ENCODE measurements at places on chromosomes 11 and 22.
A peak's percentile ranks its signal among the peaks of the same experiment; 100 is the strongest.

DNA sequence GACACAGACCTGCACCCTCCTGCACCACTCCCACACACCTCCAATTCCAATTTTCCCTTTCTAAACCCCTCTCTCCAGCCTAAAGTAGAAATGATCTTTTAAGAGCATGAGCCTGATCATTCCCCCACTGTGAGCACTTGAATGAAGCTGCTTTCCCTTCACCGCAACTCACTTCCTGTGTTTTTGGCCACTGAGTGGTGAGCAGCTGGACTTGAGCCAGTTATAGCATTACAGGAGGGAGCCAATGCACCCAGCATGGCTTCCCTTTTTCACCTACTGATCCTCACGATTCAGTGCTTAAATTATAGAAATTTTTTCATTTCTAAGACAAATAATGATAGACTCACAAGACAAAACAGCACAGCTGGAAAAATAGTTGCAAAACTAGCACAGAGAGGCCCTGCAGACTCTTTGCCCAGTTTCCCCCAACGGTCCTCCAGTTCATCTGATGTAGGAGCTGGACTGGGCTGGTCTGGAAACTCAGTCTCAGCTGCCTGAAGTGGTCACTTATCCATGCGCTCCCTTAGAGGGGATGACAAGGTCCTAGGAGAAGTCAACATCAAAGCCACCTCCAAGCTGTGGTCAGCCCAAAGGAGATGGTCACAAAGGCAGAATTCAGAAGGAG is 9.7 kb upstream of the APOL4 start:
- no peak for ATAC-seq

DNA sequence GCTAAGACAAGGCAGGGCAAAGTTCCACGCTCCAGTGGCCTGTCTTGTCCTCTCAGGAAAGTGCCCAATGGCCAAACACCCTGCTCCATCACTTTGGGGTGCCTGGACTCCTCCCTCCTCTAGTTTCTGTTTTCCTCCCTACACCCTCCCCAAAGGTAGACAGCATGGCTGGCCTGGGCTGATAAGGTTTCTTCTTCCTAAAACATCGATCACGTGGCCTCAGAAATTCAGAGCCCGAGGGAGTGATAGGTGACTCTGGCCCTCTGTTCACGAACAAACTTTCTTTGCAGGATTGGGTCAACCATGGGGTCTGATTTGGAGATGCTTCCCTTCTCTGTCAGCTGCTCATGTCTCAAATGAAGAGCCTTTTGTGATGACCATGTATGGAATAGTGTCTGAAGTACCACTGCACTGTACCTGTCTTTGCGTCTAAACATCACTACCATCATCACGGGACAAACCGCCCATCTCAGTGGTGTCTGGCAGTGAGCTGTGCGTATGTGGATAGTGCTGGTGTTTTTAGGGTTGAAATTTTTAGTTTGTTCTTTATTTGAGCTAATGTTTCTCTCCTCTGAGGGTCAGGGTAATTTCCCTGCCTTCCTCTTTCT is 6.1 kb downstream of the MICAL2 start:
- ATAC-seq, result no peak

DNA sequence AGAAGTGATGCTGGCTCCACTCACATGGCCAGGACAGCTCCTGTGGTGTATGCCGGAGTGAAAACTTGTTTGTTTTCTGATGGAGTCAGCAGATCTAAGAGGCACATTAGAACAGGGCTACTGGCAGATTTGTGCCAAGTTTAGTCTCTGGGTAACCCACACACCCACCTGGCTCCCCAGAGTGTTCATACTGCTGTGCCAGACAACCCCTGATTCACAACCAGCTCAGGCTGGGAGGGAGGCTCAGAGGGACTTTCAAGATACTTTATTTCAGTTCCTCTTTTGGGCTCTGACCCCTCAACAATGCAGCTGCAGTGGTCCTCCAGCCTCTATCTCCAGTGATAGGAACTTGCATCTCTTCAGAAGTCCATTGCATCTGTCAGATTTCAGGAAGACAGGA is 8.5 kb downstream of the NTM start:
- no peak for ATAC-seq

DNA sequence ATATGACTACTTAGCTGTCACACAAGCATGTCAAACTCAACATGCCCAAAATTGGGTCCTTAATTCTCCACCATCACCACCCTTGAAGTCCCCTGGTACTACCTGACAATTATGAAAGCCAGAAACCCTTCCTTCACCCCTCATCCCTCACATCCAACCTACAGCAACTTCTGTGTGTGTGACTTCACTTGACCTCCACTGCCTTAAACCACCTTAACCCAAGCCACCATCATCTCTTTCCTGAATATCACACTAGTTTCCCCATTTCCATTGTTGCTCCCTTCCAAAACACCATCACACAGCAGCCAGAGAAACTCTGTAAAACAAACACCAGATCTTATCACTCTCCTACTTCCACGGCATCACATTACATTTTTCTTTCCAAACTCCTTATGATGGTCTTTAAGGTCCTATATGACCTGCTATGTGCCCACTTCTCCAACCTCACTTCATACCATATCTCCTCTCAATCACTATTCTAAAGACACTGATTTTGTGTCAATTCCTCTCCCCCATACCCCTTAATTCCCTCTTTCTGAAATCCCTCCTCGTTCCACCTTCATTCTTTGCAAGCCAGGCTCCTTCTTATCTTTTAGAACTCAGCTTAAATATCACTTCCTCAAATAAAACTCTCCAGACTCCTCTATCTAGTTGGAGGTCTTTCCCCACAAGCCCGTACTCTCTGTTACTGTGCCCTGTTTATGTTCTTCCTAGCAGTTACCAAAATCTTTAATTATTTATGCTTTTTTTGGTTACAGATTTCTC is 124.9 kb downstream of the RBFOX2 start:
- ATAC-seq, result no peak

DNA sequence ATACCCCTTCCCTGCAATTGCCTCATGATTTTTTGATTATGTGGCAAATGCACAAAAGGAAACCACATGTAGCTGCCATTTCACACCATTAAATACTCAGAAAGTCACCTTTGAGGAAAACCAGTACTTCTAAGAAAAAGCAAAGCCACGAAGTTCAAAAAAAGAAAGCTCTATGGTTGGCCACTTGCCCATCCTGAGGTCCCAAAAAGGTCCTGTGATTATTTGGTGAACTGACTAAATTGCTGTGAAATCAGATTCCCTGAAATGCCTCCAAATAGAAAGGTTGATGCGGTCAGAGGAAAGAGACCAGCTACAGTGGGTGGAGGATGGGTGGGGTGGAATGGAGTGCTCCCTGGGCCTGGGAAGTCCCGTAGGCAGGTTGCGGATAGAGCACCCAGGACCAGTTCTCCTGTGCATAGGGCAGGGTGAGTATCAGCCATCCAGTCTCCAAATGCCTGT is 26.9 kb downstream of the MRPL16 start:
- ATAC-seq, result no peak

- no peak for ATAC-seq
Measured at GRCh38 chr22:31743871-31744270, 6.1 kb downstream of the PRR14L start.

DNA sequence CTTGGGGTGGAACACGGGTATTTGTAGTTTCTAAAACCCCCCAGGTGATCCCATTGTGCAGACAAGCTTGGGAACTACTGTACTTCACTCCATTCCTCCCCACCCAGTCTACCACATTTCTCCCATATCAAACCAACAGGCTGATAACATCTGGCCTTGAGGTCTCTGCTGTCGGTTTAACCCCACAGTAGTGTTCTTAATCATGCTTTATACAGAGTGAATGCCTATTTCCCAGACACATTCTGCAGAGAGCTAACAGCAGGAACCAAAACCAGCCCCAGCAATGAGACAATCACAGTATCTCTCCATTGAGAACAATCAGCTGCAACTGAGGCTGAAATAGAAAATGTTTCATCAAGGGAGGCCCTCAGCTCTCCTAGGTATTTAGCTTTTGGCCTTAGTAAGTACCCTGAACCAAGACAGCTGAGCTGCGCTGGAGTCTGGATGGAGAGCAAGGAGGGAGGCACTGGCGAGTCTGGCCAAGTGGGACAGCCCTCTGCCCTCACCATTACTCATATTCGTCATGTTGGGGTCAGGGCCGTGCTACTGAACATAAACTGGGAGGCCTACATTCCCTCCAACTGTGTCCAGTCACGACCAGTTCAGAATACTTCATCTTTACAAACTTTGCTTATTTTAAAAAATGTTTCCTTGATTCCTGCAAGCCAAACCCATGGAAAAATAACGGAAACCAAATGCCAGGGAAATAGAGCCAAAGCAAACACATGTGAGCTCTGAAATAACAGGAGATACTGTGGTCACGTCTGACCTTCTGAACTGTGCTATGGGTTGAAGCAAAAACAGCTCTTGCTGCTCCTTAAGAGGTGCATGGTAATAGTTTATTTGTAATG is 81.0 kb downstream of the CCDC34 start:
- peak; percentile 80 for ATAC-seq

- no peak for ATAC-seq
Measured at GRCh38 chr11:612201-612960, 3.4 kb downstream of the IRF7 start.

- ATAC-seq, result no peak
Measured at GRCh38 chr11:60923326-60923725, 934 bp upstream of the TMEM132A start.

DNA sequence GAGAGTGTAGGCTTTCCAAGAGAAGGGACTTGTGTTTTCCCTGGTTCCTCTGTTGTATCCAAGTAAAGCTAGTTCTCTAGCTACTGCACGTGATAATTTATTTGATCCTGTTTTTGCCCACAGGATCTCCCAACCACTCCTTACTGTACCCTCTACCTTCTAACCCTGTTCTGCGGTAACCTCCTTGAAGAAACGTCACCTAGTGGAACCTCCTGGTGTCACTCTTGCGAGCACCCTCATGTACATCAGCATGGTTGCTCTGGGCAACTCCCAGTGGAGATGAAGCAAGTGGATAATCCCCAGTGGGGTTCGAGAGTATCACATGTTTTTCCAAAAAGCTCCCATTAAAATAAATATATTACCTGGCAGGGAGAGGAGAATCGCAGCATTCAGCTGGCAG is 108.9 kb upstream of the CLMP start:
- ATAC-seq, result no peak

- no peak for ATAC-seq
Measured at GRCh38 chr11:34640050-34640923, 19.4 kb downstream of the EHF start.

DNA sequence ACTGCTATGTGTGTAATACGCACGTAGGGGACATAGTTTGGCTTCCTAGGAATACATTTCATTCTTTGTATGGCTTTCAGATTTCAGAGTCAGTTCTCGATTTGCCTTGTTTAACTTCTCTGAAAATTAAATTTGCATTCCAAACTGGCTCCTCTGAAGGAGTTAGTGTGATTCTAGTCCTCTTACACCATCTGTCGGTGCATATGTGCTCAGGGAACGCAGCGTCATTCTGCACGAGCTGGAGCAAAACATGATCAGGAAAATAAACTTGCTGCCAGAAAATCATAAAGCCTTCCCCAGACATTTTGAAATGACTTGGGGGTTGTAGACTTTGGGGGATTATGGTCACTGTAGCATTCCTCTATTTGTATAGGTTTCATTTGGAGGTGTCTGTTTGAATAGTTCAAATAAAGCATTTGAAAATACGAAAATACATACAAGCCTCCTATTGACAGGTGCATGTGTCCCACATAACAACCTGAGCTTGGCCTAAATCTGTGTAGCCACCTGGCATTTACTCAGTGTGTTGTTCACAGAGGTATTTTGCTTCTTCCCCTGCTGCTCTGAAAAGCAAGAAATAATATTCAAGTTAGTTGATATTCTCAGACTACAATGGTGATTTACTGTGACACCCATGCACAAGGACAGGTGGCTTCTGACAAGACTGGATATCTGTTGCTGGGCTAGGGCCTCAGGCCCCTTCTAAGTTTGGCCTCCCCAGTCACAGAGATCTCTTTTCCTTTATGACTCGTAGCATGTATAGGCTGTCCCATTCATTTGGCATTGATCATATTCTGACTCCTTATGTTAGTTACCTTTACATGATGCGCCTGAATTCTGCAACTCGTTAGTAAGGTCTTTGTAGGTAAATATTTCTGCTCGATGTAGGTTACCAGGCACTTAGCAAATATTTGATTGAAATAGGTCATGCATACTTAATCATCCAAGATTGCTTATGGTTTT is 81.6 kb upstream of the SORL1-AS1 start:
- ATAC-seq, result peak; percentile 27

DNA sequence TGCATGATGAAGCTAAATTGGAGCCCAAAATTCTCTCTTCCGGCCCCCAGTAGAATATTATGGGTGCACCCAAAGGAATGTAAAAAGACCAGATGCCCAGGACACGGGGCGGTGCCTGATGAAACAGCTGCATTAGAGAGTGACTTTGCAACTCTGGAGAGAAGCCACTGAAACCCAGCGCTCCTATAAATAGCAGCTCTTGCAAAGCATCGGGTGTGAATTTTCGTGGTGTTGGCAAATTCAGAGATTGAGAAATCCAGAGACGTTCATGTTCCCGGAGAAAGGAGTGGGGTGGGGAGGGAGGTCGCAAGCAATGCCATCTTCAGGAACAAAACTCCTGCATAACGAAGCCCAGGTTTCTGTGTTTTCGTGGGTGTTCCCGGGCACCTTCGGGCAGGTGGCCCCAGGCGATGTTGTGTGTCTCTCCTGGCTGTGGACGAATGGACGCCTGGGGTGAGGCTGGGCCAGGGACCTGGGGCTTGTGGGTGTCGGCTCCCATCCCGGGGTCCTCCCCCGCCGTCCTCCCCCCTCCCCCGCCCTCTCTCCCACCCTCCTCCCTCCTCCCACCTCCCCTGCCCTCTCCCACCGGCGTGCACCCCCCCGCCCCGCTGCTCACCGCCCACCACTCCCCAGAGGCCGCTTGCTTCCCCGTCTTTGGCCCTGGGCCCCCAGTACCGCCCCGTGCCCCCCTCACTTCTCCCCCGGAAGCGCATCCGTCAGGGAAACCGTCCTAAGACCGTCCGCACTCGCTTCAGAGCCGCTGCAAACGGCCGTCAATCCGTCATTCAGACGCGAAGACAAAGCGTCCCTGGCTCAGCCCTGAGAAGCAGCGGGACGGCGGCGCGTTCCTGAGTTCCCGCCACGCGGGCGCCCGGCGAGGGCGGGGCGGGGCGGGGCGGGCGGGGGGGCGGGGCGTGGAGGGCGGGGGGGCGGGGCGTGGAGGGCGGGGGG is 26.7 kb upstream of the TOLLIP start:
- ATAC-seq, result no peak

DNA sequence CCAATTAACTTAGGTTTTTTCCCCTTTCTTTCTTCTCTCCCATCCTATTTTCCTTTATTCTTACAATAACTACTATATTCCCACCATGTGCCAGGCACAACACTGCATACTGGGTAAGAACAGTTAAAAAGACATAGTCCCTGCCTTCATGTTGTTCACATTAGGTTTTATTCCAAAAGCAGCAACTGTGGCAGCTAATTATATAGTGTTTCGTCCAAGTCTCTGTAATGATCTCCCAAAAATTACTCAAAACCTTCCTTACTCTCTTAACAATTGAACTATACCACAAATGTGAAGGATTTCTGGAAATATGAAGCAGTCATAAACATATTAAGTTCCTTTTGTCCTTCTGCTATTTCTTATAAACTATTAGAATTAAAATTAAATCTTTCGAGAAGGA is 184.1 kb upstream of the C11orf58 start:
- ATAC-seq, result no peak

DNA sequence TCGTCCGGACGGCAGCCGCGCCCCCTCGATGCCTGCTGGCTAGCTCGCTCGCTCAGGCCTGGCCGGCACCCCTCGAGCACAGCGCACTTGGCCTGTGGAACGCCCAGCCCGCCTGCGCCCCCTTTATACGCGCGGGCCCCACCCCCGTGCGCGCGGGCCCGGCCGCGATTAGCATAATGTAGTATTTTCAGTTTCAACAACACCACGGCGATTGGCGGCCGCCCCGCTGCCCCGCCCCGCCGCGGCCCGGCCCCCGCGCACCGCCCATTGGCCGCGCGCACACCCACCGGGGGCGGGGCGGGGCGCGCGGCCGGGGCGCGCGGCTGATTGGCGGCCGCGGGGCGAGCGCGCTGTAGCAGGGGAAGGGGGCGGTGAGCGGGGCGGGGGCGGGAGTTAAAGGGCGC is at the start of gene CDKN1C:
Gene CDKN1C (minus strand): TSS at position 98 of the 404 bp plus-strand sequence. CDS start 319 bp downstream, outside the sequence.
- peak; percentile 75 for ATAC-seq

All from SK-N-SH treated with all-trans-retinoic acid at 6 μM for 48 hours (cell line).